ENCODE measurements at places on chromosomes 16 and 17.

- no peak for DNase-seq
Observed at GRCh38 chr17:27666831-27667560, 36.0 kb downstream of the LGALS9 start.

DNA sequence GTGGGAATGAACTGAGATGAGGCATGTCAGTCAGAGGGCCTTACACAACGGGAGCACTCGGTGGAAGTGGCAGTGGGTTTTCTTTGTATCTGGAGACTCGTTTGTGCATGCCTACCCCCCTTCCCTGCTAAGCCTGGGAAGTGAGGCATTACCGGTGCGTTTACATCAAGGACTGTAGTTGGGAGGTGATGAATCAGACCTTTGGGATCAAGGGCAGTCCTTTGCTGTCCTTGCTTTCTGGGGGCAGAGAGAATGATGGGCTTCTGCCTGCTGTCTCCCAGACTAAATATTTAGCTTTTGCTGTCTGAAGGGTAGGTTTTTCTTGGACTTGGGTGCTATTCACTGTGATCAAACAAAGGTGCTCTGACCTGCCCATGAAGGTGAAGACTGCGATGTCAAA lies 83.0 kb downstream of the WWP2 start:
- no peak for DNase-seq

- no peak for DNase-seq
Observed at GRCh38 chr16:19415461-19415860, 2.2 kb upstream of the TMC5 start.

DNA sequence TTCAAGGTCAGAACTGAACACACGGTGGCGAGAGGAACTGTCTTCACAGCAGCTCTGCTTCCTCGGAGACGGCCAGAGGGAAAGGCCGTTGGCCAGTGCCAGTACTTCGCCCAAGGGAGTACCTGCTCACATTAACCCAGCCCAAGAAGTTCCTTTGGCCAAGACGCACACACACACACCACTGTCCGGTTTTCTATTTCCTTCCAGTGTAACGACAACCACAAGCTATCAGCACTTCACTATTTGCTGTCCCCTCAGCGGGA lies 744 bp upstream of the GGNBP2 start:
- DNase-seq, result no peak

DNA sequence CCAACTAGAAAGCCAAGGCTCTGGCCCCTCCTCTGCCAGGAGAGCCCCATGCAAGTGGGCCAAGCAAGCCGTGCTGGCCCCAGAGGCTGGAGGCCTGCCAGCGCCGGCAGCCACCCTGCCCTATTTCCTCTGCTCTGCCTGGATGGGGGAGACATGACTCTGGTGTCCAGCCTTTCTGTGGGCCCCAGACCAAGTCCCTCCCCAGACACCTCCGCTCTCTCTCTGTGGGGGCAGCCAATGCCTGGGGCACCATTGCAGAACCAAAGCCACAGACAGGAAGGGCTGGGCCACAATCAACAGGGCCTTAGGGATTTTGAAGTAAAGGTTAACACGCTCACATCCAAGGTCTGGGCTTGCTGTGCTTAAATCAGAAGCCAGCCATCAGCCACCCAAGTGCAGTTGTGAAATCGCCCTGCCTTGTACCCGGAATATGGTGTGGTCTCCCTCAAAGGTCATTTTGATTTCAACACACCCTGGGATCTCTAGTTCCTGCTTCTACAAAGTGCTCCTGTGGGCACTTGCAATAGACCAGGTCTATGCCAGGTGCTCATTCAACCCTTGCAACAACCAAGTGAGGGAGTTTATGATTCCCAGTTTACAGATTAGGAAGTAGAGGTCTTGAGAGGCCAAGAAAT lies 63.5 kb upstream of the TEX2 start:
- DNase-seq, result no peak

DNA sequence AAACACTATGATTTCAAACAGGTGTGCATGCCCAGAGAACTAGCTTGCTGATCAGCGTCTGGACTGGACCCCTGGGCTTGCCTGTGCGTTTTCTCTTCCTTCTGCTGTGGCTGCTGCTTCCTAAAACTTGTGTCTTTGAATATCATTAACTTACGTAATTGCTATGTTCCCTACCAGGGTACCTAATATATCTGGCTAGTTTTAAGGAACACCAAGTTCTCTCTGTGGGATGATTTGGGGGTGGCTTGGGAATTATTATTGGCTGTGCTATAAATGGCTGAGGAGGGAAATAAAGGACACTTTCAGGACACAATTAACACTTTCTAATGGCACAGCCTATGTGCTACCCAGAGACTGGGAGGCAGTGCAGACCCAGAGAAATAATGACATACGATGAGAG lies 606.0 kb upstream of the RBFOX1 start:
- DNase-seq, result no peak

- no peak for DNase-seq
Observed at GRCh38 chr16:26139884-26140283, 448.1 kb downstream of the HS3ST4 start.

DNA sequence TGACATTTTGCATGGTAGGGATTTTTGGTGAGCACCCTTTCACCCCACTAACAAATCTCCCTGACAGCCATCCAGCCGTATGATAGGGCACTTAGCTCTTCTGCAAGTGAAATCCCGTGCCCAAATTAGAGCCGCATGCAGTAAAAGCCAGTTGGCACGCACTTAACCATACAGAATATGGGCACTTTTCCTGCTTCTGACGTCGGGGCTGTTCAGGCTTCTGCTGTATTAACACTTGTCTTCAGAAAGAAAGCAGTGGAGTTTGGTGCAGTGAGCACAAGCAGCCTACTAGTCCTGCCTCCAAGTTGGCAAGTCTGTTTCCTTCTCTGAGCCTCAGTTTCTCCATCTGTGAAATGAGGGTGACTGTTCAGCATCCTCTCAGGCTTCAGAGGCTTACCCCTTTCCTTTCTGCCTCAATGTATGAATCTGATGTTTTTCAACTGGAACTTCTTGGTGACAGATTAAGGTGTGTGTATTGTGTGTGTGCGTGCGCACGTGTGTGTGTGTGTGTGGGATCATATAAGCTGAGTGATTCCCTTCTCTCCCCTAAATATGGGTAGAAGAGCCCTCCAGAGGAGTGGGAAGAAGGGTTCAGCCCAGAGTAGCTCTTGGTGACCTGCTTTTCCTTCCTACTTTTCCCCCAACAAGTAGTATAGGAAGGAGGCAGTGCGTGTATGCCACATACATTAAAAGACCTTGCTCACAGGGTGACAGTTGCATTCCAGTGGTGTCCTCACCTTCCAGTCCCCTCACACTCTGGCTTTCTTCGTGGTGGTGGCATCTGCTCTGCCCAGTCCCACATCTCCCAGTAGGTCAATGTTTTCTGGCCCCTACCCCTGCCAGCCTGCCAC lies 19.0 kb downstream of the IGF2BP1 start:
- no peak for DNase-seq

- no peak for DNase-seq
Observed at GRCh38 chr17:43327421-43327820, 71.4 kb upstream of the ARL4D start.

DNA sequence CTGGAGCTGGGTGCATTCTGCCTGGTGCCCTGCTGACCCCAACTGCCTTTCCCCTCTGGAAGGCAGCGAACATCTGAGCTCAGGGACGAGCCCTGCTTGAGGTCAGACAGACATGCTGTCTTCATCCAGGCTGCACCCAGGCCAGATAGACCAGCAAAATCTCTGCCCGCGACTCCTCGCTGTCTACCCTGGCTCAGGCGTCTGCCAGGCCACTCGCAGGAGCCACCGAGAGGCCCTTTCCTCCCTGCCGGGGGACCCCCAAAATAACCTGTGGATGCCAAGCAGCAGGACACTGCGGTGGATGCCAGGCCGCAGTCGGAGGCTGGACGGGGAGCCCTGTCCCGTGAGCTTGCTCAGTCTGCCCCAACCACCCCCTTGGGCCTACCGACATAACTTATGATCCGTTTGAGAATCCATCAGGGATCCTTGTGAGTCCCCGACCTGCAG lies 3.3 kb upstream of the SLC25A10 start:
- DNase-seq, result no peak

- no peak for DNase-seq
Observed at GRCh38 chr16:11583166-11583565, 3.6 kb downstream of the LITAF start.

DNA sequence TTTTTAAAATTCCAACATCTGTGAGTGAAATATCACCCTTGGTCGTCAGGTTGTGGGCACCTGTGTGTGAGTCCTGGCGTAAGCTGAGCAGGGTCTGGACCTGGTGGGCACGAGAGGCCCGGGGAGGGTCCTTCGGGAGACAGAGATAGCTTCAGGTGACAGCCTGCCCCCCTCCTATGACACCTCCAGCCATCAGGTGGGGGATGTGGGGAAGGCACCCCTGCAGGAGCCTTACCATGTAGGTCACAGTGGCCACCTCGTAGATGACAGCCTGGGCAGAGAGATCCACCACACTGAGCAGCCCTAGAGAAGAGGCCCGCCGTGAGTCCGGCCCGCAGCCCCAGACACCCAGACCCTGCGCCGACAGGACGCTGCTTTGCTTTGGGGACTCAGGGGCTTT lies 11.2 kb downstream of the SLC47A2 start:
- no peak for DNase-seq

DNA sequence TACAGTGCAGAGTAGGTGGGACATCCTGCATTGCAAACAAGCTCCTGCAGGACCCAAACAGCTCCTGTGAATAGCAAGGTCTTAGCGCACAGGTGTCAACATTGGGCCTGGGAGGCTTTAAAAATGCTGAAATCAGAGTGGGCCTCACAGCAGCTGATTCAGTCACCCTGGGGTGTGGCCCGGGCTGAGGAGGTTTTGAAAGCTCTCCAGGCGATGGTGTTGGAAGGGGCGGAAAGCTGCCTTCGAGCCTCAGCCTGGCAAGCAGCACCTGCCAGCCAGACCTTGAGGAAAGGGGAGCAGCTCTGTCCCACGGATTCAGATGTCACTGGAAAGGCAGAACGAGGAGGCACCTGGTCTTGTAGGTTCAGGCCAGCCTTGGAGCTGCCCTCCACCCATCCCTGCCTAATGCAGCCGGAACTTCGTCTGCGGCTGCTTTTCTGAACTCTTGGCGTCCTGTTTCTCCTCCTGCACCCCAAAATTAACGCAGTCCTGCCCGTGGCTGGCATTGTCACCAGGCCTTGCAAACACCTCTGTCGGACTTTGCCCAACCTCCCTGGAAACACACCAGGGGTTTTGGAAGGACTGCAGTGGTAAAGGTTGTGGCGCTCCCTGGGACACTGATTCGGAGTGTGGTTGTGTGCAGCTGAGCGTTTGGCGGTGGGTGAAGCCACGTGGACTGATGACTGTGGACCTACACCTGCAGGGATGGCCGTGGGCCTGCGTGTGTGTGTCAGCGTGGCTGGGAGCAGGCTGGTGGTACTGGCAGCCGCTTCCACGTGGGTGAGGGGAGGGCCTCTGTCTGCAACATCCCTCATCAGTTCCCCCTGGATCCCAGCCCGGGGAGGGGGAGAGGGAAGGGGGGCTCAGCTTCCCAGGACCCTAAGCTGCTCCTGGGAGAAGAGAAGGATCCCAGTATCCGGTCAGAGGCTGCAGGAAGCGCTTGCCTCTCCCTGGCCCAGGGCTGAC lies 3.4 kb downstream of the NECAB2 start:
- no peak for DNase-seq

DNA sequence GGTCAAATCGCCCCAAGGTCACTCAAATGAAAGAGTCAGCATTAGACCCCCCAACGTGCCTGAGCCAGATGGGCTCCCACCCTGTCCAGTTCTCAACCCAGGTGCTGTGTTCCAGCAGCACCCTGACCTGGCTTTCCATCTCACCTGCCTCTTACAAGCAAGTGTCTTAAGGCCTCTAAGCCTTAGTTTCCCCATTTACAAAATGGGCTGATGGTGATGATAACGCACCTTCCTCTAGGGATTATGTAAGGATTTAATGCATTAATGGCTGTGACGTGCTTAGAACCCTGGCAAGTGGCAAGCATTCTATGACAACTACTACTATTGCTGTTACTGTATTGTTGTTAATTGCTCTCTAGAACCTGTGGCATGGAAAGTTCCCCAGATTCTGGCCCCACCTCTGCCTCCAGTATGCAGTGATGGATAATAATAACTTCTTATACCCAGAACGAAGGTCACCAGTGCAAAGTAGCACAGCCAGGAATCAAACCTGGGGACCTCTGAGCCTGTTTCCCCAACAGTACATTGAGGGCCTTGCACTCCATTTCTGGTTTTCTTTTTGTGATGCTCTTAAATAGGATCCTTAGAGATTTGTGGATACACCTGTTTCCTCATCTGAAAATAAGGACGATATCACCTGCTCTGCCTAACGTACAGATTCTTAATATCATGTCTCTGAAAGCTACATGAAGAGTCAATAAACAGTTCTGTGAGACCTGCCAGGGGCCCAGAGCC lies 3.3 kb upstream of the SLC25A39 start:
- no peak for DNase-seq

DNA sequence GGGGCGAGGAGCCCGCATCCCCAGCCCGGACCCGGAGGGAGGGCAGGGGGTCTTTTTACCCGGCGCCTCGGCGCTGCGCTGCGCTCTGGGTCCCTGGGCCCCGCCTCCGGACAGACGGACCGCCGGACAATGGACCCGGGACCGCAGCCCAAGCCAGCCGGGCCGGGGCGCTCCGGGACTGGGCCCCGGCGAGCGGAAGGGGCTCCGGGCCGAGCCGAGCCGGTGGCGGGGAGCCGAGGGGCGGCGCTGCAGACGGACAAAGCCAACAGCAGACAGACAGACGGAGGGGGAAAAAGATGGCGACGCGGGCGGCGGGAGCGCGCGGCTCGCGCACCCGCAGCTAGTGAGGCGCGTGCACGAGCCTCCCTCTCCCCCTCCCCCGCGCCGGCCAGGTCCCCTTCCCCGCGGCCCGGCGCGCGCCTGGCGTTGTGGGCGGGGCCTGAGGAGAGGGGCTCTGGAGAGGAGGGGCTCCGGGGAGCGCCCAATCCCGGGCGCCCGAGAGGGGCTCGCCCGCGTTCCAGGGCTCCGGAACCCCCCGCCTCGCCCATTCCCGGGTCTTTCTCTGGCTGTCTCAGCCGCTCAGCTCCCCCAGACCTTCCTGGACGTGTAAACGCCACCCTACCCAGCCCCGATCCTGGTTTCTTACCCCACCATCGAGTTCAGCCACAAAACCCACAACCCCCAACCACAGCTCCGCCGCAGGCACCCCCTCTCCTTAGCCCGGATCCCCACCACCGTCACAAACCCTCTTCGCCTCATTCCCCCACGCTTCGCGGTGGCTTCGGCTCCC lies at the start of gene ZNF821:
TSS of gene ZNF821 (minus strand) at position 334 of the 790 bp plus-strand sequence. CDS start 4,236 bp downstream, outside the sequence.
- peak; percentile 93 for DNase-seq

GRCh38 chr16:85716680-85717038 lies 27.9 kb upstream of the GINS2 start:
- no peak for DNase-seq

GRCh38 chr16:84869473-84869845 lies 49.7 kb downstream of the CRISPLD2 start:
- no peak for DNase-seq
